ENCODE measurements at places on chromosomes 11 and 22.

- no peak for DNase-seq
- no peaks in the 10 kb centered on the region for H3K36me3 ChIP-seq
- H3K27me3 ChIP-seq = no peaks in the 10 kb centered on the region
- H3K27ac ChIP-seq = no peak overlapping the region
- H3K4me1 ChIP-seq = no peaks in the 10 kb centered on the region
- H3K4me3 ChIP-seq = no peak overlapping the region
These were observed 34.7 kb downstream of the MMP20 start for GRCh38 chr11:102590276-102591049.

DNA sequence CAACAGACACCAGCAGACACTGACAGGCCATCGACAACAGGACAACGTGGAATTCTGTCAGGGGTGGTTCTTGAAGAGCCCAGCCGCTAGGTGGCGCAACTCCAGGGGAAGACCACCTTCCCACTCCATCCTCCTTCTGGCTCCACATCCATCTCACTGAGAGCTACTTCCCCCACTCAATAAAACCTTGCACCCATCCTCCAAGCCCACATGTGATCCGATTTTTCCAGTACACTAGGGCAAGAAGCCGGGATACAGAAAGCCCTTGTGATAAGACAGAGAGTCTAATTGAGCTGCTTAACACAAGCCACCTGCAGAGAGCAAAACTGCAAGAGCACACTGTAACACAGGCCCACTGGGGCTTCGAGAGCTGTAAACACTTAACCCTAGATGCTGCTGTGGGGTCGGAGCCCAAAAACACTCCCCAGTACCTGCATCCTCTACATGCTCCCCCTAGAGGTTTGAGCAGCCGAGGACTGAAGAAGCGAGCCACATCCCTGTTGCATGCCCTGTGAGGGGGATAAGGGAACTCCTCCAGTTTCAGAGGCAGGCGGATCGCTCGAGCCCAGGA lies 11.5 kb upstream of the RAB39A start:
- no peaks in the 10 kb centered on the region for H3K27me3 ChIP-seq

GRCh38 chr11:64764040-64764611 lies 4.4 kb upstream of the PYGM start:
- H3K4me1 ChIP-seq = peaks cover 45% of the 10 kb centered on the region
- H3K27ac ChIP-seq = peak overlapping the region; percentile 1
- DNase-seq = peak; percentile 73
- H3K27me3 ChIP-seq = no peaks in the 10 kb centered on the region
- H3K4me3 ChIP-seq = no peak overlapping the region
- peaks cover 70% of the 10 kb centered on the region for H3K36me3 ChIP-seq

DNA sequence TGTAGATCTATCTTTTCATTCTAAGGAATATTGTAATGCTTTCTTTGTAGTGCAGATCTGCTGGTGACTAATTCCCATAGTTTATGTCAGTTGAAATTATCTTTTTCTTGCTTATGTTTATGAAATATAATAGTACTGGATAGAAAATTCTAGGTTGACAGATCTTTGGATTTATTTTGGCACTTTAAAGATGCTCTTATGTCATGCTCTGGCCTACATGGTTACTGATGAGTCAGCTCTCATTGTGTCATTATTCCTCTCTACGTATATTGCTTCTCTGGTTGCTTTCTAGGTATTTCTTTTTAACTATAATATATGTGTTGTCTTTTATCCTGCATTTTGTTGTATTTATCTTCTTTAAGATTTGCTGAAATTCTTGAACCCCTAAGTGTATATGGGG lies 955.5 kb upstream of the CHORDC1 start:
- no peak for DNase-seq
- H3K36me3 ChIP-seq = no peaks in the 10 kb centered on the region
- H3K4me3 ChIP-seq = no peak overlapping the region
- H3K27me3 ChIP-seq = no peaks in the 10 kb centered on the region

Measured in DND-41 (cell line).